Activated CD8-positive, alpha-beta memory T cell treated with anti-CD3 and anti-CD28 coated beads for 1 hour (primary cell): ENCODE measurements at places on chromosomes 1 and 21.

DNA sequence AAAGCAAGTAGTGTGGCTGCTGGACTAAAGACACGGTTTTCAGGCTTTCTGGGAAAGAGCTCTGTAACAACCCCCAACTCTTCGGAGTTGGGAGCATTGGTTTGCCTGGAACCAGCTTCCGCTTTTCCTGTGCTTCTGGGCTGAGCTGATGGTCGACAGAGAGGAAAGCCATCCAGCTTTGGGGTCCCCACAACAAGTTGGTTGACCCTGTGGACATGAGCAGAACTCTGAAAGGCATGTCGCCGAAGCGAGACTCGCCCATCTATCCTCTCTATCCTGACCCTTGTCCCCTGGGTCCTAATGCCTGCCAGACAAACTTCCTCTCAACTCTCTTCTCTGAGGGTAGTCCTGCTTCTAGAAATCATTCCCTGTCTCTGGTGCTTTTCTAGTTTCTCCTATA is 31.9 kb upstream of the FCGR2A start:
- DNase-seq, result no peak

DNA sequence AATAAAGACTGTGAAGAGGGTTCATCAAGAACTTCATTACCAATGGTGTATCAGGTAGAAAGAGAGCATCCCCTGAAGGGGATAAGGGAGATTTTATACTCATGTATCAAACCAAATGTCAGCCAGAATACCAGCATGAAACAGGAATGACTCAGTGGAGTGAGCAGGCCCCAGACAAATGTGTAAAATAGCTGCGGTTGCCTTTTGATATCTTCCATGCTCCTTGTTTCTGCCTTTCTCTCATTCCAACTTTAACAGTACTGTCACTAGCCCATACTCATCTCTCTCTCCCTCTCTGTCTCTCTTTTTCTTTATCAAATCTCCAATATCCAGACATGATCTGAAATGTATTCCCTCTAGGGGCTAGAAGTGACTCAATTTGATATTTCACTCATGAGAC is 47.8 kb downstream of the GPR88 start:
- DNase-seq, result no peak

- DNase-seq, result no peak
These were observed 86.1 kb downstream of the OMA1 start for GRCh38 chr1:58460469-58460868.

DNA sequence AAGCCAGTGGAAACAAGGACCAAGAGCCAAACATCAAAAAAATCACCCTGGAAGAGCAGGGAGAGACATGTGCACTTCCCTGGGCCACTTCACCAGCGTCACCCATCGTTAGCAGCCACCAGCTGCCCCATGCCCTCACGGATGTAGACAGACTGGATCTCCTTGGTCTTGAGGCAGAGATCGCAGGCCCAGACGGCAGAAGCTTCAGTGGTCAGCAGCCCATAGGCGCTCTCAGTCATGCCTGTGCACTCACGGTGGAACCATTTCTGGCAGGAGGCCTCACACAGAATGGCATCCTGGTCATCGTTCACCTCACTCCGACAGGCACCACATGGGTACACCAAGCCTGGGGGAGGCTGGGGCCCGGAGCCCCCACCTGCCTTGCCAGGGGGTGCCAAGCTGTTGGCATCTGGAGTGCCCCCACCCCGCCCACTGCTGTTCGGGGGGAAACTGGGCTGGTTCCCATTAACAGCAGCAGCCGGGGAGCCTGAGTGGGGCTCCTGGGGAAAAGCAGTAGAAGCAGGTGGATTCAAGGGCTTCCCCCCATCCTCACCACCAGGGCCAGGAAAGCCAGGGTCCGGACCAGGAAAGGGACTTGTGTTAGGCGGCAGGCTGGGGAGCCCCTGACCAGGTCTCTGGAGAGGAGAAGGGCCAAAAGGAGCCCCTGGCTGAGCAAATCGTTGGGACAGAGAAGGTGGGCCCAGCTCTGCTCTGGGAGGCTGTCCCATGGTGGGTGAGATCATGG is 2.7 kb downstream of the PYGO2 start:
- DNase-seq, result no peak

GRCh38 chr1:6184083-6184783 is 4.1 kb upstream of the CHD5 start:
- no peak for DNase-seq

DNA sequence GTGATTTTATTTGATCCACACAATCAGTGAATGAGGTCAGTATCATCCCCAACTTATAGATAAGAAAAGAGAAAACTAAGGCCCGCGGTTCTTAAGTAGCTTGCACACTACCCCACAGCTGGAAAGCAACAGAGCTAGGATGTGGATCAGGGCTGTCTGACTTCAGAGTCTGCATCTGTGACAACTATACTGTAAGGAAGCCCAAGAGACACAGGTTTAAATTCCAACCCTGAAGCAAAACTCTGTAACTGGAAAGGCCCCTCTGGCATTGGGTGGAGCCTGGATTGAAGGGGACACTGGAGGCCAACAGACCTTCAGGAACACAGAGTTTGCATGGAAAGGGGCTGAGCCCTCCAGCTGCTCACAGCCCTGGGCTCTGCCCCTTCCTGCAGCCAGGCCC is 40.2 kb downstream of the LGR6 start:
- no peak for DNase-seq

DNA sequence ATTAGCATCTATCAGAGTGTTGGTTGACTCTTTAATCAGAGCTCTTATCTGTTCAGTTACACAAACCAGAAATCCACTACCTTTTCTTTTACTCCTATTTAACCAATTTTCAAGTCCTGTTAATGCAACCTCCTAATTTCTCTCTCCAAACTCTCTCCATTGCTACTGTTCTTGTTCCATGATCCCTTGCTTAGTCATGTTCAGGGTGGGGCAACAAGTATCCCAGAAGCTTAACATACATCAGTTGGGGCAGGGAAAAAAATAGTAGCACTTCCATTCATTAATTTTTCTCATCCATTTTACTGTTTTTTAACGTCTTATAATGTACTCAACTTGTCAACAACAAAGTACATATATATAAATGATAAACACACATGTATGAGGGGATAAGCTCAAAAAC is 111.2 kb upstream of the LBR start:
- DNase-seq, result no peak

DNA sequence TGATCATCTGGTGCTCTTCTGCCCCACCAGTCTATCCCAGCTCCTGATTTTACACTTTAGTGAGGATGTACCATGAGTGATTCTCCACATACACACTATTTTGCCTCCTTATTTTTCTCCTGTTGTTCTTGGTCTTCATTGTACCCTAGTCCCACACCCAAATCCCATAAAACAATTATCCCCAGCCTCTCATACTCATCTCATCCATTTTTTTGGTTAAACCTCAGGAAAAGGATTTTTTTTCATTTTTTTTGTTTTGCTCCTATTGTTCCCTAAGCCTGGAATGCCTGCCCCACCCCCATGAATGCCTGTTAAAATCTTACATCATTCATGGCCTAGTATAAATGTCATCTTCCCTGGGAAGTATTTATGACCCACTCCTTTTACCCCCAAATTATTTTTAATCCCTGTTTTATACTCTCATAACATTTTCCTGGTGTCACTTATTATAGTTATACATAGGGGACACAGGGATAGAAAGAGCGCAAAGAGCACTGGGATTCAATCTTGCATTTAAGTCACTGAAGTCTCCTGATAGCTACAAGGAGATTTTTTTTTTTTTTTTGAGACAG is 4.9 kb upstream of the LINGO4 start:
- DNase-seq, result no peak

GRCh38 chr1:62234688-62235087 is 40.0 kb downstream of the L1TD1 start:
- no peak for DNase-seq

- DNase-seq, result no peak
These were observed 422.9 kb downstream of the PTBP2 start for GRCh38 chr1:97144527-97144926.

DNA sequence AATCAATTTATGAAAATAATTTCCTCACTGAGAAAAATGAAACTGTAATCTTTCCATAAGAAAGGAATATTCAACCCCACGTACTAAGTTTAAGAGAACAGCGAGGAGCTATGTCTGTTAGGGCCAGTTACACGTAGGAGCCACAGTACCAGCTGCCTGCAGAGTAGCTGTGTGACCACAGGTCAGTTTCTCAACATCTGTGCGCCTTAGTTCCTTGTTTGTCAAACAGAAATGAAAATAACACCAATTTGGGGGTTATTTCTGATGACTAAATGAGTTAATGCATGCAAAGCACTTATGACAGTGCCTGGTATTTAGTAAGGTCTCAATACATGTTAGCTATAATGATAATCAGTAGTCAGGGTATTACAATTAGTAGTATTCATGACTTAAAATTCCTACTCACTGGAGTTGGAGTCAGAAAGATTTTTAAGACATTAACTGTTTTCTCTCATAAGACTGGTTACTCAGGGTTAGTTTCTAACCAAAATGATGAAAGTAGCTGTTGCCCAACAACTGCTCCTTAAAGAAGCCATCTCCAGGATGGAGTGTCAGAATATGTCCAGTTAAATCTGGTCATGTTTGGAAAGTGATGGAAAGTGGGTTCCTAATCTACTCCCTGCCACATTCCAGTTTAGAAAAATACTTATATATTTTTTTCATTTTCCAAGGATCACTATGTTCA is 85.8 kb upstream of the ZNF648 start:
- DNase-seq, result no peak

- DNase-seq, result no peak
These were observed 10.0 kb downstream of the PDPN start for GRCh38 chr1:13593511-13594131.

DNA sequence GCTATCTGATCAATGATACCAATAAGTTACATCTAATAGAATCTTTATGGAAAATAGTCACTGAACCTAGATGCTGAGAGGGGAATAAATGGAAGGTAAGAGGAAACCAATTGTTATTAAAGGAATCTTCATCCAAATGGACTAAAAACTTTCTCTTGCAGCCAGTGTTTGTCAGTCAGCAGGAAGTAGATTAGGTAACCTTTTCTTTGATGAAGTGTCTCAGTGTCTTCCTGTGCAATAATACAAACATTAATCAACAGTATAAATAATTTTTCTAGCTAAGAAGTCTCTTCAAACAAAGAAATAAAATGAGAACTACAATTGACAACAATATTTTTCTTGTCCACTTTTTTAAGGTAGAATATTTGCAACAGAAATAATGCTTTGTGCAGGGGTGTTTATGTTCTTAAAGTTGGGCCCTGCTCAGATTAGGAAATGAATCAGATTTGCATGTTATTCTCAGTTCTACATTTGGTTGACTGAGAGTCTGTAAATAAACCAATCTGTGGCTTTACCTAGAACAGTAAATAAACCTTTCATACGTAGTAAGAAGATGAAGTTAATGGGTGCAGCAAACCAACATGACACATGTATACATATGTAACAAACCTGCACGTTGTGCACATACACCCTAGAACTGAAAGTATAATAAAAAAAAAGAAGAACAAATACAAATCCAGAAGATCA is 391.4 kb downstream of the MRPL39 start:
- DNase-seq, result no peak

DNA sequence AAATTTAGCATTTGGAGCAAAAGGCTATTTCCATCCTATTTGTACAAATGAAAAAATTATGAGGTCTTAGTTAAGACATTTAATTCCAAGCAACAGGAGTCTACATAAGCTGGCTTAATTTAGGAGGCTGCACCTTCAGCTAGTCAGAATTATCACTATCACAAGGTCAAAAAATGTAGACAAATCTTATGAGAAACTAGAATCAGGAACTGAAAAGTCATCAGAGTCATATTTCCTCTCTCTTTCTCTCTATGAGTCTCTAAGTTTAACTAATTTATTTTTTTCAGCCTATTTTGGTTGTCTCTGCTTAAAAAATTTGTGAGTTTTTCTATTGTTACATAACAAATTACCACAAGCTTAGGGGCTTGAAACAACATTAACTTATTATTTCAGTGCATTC is 807.1 kb upstream of the PRMT6 start:
- DNase-seq, result no peak

DNA sequence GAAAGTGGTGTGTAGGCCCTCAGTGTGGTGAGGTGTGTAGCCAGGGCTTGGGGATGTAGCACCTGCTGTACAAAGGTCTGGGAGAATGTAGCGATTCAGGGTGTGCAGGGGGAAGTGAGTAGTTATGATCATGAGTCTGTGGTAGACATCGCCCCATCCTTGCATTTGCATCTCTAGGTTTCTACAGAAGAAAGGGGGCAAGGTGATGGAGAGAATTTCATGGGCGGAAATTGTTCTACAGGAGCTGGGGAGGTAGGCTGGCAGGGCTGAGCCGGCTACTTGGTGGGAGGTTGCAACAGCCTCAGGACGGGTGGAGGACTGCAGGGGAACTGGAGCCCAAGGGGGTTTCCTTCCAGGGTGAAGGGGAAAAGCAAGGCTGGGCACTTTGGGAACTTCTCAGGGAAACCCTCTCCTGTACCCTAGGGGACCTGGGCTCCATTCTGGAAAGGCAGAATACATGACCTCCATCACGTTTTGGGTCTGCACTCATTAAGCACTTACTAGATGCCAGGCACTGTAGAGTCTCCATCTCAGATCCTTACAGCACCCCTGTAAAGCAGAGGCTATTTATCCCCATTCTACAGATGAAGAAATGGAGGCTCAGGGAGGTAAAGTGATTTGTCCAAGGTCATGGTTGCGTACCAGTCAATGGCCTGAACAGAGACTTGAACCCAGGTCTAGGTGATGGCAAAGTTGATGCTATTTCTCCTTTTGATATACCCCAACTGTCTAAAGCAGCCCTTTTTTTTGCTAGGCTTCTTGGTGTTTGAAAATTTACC is 14.5 kb upstream of the TNFRSF1B start:
- DNase-seq, result no peak

- DNase-seq, result no peak
These were observed 145.3 kb downstream of the PCBP3 start for GRCh38 chr21:45788637-45789506.

DNA sequence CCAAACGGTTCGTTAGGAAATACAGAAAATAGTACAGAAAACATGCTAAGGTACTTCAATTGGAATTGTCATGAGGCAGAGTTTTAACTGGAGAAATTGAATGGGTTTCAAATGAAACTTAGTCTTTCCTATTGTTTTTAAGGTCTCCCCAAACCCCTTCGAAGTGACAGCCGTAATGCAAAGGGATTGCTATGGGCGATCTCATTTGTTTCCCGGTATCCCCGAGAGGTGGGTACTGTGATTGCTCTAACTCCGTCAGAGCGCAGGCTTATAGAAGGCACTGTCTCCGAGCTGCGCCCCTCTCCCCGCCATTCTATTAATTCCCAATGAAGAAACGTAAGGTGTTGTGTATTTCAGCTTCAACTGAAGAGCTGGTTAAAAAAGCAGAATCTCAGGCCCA is 22.0 kb upstream of the RNF187 start:
- DNase-seq, result no peak

DNA sequence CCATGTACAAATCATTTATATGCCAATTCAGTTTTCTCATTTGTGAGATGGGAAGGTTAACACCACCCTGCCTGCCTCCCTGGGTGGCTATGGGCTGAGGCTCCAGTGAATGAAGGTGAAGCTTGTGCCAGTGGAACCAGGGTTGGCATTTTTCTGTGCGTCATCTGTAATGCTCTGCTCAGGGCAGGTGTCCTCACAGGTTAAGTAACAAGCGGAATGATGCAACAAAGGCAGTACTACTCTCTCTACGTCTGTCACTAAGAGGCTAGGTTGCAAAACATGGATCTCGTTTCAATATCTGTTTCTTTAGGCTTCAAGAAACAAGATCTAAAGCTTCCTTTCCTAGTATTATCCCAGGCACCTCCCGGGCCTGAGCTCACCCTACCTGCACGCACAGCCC is 67.0 kb upstream of the ZNF648 start:
- no peak for DNase-seq
